Activated naive CD8-positive, alpha-beta T cell treated with anti-CD3 and anti-CD28 coated beads for 36 hours (primary cell): ENCODE measurements at places on chromosomes 3 and 15. TPM values are rescaled to one million over a fixed set of nuclear protein-coding genes. Genes with fewer than 3 reads are reported as not detected.

The DAZL gene
- total RNA-seq = not detected

The CKMT1B gene
- 0.29 TPM for total RNA-seq

The MESP2 gene
- total RNA-seq = not detected

The APOD gene
- not detected for total RNA-seq

The CLRN1 gene
- not detected for total RNA-seq
